NCI-H187 treated with DMSO at 0.1 percent for 48 hours (cell line): ENCODE measurements at places on chromosomes 11 and 22.

DNA sequence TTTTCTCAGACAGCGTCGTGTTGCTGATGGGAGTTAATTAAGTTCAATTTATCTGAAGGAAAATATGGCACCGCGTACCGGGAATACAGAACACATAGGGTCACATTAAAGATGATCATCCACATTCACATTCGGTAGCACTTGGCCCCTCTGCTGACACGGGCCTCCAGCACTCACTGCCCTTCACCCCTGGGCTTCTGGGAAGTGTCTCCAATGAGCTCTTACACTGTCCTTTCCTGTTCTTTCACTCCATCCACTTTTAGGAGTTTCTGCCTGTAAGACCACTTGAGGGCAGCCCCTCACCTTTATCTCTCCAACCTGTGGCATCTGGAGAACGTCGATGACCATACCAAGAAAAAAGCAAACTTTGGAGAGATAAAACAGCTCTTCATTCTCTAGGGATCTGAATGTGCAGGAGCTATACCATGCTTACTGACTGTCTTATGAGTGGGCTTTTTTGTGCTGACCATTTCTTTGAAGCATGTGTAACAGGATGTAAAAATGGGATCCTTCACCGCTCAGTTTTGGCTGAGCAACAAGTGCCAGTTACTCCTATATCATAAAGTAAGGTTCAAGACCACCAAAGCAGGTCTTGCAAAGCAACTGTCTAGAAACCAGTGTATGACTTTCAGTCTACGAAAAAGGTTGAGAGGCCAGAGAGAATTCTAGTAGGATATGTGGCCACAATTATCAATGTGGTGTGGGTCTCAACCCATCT lies 1.1 kb upstream of the SERGEF start:
- no peak for DNase-seq

DNA sequence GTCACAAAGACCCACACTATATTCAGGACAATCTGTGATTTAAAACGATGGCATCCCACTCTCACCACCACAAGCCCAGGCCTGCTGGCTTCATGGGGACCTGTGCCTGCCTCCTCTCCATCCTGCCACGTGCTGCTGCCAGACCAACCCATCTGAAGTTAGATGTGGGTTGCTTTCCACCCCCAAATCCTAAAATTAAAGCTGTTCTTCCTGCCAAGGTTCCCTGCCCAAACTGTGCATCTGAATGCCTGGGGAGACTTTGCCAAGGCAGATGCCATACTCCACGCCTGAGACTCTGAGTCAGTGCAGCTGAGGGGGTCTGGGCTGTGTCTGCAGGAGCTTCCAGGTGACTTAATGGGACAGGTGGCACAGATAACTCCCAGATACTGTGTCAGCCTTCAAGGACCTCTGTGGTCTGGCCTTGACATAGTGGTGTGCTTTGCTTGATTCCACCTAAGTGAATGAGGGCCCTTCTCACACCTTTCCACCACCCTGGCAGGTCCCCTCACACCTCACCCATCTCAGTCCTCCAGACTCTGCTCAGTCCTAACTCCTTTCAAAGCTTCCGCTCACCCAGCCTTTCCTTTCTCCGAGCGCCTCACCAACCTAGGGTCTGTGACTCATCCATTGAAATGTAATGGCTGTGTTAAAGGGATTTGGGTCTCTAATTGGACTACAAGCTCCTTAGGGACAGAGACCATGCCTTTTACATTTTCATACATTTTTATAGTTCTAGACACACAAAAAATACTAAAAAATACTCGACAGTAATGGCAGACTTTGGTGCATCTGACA lies 18.6 kb downstream of the ADAMTS8 start:
- no peak for DNase-seq

DNA sequence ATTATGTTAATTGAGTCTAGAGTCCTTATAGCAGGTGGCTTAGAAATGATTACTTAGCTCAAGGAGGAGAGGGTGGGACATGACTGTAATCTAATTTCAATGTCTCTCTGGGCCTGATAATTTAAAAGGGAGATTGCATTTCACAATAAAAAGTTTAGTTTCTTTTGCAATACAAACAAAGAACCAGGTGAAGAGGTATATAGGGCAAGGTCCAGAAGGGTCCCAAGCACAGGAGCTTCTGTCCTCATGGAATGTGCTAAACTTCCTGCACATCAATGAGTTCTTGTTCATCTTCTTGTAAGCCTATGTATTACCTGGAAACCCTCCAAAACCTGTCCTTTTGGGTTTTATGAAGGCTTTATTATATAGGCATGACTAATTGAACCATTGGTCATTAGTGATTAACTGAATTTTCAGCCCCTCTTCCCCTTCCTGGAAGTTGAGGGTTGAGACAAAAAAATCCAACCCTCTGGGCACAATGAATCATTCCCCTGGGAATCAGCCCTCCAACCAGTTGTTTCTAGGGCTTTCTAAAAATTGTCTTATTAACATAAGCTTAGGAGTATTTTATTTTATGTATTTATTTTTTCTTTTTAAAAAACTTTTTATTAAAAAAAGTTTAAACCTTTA lies 37.6 kb downstream of the MS4A2 start:
- no peak for DNase-seq

DNA sequence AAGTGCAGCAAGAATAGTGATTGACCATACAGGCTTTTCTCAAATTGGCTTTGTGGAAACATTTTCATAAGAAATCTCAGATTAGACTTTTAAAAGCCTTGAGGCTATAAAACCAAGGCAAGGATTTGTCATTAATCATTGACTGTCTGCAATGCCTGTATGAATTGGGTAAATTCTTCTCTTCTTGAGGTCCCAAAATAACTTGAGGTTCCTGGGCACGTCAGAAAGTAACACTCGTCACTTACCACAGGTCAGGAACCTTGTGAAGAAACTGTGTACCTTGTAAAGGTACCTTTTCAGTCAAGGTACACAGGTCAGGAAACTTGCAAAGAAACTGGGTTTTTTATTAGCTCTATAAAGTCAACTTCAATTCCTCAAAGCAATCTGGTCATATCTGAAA lies 43.3 kb upstream of the SORL1 start:
- DNase-seq, result no peak

DNA sequence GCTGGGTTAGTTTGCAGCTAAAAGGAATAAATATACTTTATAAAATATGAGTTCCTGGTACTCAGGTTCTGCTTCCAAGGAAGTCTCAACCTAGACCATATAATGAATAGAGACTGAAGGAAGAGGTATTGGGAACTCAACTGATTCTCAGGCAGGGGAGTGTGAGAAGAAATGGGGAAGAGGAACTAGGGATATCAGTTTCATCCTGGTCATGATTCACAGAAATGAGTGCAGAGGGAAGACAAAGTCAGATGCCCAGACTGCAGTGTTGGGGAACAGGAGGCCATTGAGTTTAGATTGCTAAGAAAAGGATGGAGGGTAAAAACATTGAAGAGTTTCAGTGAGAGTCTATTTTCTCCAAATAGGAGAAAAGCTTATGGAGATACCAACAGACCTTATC lies 28.8 kb downstream of the PLAAT5 start:
- DNase-seq, result no peak

DNA sequence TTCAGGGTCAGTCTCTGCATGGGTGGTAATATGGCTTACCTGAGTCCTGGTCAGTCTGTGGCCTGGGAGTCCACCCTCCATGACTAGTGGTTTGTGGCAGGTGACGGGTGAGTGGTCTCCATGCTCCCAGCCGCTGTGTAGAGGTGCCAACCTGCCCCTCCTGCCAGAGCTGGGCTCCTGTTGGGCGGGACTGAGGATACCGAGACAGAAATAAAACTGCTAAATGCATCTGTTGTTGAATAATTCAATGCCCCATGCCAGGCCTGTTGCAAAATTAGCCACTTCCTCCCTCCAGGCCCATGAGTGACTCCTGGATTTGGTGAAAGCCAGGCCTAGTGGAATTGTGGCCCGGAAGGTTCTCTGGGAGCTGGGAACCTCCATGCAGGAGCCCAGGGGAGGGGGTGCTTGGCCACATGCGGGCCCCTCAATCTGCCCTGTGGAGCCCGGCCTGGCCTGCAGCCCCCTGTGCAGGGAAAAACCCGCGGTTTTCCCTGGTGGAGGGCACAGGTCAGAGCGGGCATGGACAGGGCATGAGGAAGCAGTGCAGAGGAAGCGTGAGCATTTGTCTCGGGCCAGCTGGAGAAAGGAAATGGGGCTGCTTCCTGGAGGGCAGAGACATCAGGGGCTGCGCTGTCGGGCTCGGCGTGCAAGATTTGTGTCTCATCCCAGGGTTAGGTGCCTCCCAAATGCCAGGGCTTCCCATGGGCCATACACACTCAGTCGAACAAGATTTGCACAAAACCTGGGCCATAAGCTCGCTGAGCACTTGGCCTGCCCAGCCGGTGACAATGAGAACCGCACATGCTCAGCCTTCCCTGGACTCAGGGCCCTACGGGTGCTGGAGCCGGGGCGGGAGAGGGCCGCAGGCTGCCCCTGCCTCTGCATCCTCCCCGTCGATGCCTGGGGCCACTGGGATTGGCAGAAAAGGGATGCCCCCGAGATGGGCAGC lies 66.9 kb downstream of the KCNQ1 start:
- no peak for DNase-seq

- no peak for DNase-seq
Observed at GRCh38 chr22:44412136-44412731, 85.8 kb downstream of the RTL6 start.

DNA sequence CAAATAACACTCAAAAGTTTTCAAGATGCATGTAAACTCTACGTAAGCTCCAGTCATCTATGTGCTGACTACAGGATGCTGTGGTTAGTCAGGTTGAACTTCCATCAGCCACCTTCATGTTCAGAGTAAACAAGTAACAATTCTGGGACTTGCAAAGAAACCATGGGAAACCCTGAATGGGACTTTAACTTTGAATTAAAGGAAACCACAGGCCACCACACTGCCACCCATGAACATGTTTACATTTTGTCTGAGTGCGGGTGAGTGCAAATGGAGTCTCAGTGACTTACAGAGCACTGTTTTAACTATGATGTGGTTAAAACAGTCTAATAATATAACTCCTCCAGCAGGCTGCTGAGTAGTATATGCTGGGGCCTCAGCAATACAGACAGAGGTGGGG lies 12.9 kb upstream of the SYTL2 start:
- no peak for DNase-seq

- DNase-seq, result no peak
Observed at GRCh38 chr22:17043521-17043920, 35.5 kb upstream of the GAB4 start.

GRCh38 chr22:46450931-46451561 lies 86.4 kb downstream of the CELSR1 start:
- DNase-seq, result no peak

- DNase-seq, result no peak
Observed at GRCh38 chr11:15770798-15771414, 585.4 kb downstream of the SOX6 start.

DNA sequence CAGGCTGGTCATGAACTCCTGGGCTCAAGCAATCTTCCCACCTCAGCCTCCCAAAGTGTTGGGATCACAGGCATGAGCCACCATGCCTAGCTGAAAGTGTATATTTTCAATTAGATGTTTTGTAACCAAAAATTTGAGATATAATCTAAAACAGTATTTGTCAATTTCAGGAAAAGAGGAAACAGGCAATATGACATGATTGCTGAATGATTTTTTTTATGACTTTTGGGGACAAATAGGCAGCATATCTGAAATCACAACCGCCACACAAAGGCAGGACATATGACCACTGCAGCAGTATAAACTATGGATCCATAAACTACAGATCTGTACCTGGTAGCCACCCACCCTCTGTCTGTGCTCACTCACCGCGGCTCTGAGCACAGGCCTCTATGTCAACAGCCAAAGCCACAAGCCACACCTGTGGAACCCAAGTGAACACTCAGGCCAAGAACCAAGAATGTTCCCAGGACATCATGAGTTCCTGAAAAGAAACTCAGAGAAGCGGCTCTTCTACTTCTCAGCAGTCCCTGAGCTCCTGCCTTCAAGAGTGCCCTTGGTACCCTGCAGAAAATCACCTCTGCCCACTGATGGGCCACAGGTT lies 22.5 kb downstream of the PISD start:
- no peak for DNase-seq

DNA sequence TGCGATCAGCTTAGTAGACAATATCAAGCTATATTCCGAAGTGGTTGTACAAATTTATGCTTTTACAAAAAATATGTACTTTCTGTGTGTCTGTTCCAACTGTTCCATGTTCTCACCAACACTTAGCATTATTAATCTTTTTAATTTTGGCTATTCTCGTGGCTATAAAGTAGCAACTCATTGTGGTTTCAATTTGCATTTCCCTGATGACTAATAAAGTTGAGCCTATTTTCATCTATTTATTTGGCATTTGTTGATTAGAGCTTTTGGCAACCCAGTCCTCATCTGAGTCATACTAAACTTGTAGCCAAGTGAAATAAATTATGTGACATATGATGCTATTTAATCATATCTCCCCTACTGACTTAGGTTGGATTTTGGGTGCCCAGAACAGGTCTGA lies 115.9 kb downstream of the FBXO7 start:
- DNase-seq, result no peak

GRCh38 chr11:120217941-120218694 lies 7.3 kb downstream of the OAF start:
- no peak for DNase-seq

DNA sequence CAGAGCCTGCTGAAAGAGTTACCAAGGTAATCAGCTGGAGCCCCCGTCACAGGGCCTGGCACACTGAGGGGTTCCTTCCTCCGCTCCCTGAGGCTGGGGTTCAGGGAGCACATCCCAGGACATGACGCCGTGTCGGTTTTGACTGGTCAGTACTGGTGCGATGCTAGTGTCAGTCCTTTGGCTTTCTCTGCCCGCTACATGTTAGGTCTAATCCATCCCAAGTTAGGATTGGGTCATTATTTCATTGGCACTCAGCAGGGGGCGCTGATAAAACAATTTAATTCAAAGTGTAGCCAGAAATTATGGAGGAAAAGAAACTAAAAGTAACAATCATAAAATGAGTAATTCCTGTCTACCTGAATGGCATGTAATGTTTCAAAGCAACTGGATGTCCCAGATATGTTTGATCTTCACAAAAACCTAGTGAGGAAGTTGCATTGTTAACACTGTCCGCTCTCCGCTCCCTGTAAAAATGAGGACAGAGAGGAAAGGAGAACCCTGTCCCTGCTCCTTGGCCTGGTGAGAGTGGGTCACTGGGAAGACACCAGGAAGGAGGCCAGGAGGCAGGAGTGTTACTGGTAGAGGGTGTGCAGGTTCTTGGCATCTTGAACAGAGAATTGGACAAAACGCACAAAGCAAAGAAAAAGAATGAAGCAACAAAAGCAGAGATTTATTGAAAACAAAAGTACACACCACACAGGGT lies 27.1 kb downstream of the TSKU start:
- DNase-seq, result no peak

DNA sequence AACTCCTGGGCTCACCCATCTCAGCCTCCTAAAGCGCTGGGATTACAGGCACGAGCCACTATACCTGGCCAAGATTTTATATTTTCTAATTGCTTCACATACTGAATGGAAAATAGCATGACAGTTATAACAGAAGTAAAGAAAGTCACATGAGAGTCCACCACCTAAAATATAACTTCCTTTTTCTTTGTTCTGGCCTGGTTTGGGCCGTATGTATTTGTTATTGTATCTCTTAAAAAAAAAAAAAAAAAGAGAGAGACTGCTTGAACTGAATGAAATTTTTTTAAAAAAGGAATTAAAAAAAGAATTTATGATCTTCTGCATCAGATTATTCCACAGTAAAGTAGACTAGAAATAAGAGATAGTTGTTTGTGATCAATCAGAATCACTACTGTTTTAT lies 86.0 kb upstream of the GRIK4 start:
- no peak for DNase-seq

- no peak for DNase-seq
Observed at GRCh38 chr11:46249103-46249937, 28.1 kb upstream of the CREB3L1 start.
